ENCODE measurements at places on chromosomes 6 and 20.

GRCh38 chr6:41502566-41502916 lies 43.6 kb upstream of the FOXP4 start:
- DNase-seq: no peak

DNA sequence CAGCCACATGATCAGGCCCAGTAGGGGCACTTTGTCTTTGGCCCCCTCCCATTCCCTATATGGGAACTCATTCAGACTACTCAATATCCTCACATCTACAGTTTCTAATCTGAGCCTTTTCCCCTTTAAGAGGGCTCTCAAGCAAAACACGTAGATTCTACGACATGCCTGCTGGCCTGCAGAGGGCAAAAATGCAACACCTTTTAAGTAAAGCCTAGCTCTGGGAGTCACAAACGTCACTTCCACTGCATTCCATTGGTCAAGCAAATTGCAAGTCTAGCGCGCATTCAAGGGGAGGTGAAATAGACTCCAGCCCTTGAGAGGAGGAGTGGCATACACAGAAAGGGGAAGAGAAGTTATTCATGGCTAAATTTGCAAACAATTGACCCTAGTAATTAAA lies 70.6 kb downstream of the CDC40 start:
- no peak for DNase-seq

DNA sequence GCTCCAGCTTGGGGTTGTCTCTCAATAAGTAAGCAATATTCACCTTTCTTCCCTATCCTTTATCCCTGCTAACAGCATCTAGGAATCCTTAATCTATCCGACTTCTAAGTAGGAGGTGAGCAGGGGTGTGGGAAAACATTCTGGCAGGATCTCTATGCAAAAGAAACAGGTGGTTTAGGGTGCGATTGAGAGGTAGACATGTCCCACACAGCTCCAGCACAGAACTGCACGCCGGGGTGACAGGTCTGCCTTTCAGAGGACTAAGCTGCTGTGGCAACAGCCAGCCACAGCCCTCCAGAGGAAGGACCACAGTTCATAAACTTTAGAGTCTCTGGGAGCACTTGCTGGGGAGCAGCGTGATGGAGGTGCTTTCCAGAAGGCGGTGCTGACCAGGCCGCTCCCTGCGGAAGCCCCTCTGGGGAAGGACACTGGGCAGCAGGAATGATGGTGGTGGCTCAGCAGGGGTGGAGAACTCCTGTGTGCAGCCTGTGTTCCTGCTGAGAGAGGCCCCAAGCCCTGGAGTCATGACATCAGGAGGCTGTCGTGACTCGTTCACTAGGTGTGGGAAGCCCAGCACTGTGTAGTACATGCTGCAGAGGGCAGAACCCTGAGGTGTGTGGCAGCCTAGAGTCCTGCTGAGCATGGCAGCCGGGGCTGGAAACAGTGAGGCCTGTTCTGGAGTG lies 509.6 kb downstream of the PRKN start:
- no peak for DNase-seq

DNA sequence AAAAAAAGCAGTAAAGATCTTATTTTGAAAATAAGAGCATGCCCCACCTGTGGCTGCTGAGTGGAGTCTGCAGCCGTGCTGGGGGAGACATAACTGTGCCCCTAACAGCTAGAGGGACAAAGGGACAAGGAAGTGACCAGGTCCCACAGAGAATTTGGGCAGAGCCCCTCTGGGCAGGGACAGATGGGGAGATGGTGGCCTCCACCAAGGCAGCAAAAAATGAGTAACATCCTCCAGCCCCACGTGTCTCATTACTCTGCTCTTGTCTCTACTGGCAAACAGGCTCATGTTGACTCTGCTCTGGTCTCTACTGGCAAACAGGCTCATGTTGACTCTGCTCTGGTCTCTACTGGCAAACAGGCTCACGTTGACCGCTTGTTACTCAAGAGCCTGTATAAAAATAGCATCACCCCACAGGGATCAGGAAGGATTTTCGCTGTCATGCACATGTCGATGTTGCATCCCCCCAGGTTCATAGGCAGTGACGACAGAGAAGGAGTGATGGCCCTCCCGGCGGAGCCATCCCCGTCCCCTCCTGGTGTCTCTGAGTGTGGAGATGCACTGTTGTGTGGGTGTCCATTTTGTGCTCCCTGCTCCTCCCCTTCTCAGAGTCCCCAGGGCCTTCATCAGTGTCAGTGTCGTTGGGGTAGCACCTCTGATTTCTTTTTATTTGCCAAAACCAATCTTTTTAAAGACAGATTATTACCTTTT lies 17.3 kb upstream of the PCMTD2 start:
- DNase-seq: no peak

GRCh38 chr6:46612645-46613044 lies 40.0 kb downstream of the CYP39A1 start:
- no peak for DNase-seq

- no peak for DNase-seq
Observed at GRCh38 chr6:108920751-108921150, 72.5 kb downstream of the ARMC2 start.

DNA sequence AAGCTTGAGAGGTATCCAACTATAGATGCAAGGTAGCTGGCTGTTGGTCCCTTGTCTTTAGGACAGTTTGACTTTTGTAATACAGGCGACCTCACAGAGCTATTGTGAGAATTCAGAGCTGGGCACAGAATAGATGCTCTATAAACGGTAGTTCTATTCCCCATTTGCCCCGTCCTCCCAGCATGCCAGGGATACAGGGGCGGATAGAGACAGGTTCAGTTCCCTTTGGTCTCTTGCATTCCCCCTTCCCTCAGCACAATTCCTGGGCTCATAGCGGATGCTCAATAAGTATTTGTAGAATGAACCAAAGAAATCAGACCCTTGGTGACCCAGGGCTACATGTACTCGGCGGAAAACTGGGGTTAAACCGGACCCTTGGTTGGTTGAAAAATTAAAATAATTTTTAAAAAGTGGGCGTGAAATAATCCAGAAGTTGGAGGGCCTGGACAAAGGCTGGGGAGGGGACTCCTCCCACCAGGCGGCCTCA lies 707 bp upstream of the TOP1 start:
- DNase-seq: no peak

Measured in activated CD8-positive, alpha-beta memory T cell treated with anti-CD3 and anti-CD28 coated beads, Interleukin-2, amount 10 ng/mL, durations not matched to agents 7 days and 5 days (primary cell).